ENCODE measurements at places on chromosomes 6 and 20.

GRCh38 chr20:46400828-46401477 lies 5.5 kb downstream of the ELMO2 start:
- DNase-seq, result no peak

GRCh38 chr6:110467566-110468140 lies 8.8 kb downstream of the SLC22A16 start:
- no peak for DNase-seq

DNA sequence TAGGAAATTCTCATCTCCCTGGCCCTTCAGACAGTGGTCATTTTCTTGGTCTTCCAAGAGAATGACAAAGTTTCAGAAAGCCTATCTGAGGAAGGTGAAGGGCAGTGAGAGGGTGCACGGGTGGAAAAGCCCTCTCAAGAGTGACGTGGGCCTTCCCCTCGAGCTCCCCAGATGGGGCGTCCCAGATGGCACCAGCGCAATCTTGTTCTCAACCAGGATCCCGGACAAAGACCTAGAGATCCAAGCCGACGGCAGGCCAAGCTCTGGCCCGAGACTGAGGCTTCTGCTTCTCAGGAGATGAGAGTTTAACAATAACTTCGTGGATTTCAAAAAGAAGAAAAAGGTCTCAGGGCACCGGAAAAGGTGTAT lies 797 bp upstream of the ZNF133 start:
- no peak for DNase-seq

DNA sequence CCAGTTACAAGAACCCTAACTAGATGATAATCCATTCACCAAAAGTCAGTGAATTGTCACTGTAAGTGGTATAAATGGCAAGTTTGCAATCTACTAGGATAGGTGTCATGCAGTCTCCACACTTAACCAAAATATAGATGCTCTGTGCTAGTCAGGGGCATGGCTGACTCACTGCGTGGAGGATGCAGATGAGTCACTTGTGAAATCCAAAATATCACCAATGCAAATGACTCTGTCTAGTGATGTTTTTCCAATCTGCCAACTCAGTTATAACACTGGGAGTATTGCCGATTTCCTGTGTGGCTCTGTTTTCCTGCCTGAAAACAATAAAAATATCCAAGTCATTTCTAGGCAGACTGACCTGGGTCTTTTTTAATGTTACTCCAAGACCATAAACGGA lies 47.8 kb upstream of the NRSN1 start:
- no peak for DNase-seq
